NCI-H2081 (cell line): ENCODE measurements at places on chromosomes 6 and 20.

DNA sequence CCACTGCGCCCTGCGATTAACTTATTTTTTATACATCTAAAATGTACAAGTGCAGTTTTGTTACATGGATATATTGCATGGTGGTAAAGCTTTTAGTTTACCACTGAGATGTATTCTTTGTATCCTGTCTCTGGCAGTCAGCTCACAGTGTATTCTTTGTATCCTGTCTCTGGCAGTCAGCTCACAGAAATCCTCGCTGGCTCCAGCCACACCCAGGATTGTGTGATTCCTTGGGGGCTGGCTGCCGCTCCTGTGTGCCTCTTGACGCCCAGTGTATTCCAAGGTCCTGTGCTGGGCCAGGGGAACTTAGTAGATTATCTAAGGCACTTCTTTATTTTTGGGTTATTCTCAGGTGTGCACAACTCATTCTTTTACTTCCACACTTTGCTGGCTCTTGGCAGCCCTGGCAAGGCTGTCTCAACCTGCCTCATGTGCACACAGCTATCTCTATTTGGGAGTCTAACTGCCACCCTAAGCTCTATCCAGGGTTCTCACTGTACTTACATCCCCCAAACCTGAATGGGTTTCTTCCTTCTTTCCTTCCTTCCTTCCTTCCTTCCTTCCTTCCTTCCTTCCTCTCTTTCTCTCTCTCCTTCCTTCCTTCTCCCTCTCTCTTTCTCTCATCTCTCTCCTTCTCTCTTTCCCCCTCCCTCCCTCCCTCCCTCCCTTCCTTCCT is 12.4 kb upstream of the RNF24 start:
- no peak for DNase-seq

DNA sequence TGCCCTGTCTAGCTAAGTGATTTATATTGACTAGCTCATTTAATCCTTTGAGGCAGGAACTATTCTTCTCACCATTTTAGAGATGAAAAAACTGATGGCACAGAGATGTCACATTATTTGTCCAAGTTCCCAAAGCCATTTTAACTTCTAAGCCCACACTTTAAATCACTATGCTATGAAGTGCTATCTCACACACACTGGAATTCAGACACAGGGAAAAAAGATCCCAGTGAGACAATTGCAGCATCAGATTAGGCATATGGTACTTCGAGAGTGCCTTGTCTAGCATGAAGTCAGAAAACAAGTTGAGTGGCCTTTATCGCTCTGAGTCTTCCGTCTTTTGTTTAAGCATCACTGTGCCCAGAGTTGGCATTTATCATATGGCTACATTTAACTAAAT is 54.1 kb upstream of the PDE7B start:
- no peak for DNase-seq

DNA sequence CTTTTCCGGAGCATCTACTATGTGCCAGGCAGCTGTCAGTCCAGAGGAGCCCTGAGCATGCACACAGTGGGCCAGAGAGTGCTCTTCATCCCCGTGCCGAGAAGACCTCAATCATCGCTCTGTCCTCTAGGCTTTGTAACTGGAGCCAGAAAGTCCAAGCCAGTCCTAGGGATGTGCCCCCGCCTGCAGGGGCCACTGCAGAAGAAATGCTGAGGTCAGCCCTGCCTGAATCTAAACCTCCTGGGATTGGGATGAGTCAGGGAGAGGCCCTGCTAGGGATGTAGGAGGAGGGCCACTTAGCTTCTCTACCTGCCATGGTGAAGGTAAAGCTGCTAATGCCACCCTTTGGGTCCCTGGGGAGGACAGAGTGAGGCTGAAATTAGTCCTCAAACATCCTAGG is 146.8 kb downstream of the CDC5L start:
- DNase-seq, result no peak

DNA sequence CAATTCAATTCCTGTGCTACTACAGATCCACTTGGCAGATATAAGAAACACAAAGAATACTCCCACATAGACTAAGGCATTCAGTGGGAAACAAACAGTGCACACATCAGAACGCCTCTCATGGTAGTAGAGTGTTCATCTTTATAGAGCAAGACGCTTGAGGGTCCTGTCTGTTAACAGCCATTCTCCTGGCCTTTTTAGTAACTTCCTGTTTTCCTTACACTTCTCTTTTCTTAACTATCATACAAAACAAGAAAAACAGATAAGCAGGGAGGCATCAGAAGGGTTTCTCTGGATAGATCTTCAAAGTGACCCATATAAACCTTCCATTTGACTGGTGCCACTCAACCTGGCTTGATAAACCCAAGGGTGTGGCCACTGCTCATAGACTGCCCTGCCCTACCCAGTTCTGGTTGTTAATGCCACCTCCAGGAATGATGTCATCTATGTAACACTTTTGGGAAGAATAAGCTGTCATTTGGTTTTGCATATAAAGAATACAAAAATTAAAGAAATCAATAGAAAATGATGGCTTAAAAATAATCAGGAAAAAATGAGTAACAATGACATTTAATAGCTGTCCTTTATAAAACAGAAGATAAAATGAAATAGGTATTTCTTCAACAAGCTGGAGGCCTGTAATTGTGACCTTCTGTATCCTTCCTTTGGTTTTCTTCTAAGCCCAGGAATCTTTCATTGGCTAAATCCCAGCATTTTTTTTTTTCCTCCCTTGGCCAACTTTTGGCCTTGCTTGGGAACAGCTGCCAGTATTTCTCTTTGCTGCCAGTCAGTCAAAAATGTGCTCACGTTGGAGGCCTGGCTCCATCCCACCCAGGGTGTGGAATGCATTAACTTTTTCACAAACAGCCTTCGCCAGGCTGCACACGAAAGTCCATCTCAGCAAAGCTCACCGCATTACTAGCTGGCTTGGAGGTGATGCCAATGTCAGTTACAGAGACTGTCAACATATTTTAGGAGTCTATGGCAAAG is 103.5 kb downstream of the GJA10 start:
- DNase-seq, result no peak

GRCh38 chr6:13881621-13882165 is 43.1 kb upstream of the RNF182 start:
- DNase-seq, result no peak

- DNase-seq, result no peak
These were observed 331.8 kb downstream of the HACE1 start for GRCh38 chr6:104527761-104528415.

- DNase-seq, result no peak
These were observed 113.0 kb upstream of the LAMP5 start for GRCh38 chr20:9401371-9401770.

DNA sequence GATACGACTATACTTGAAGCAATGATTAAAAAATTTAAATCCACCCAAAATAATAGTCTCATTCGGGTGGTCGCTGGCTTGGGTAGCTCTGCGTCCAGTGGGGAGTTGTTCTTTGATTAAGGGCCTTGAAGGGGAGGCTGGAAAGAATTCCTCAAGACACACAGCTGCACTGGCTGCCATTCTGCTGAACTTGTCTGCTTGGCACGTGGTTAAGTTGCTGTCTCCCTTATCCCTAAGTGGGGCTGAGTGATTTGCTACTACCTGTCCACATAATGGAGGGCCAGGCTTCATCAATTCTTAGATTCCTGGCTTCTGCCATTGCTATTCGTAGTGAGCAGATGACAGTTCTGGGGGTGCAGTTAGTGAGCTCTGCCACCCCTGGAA is 98.5 kb downstream of the GMPR start:
- no peak for DNase-seq

GRCh38 chr20:62897666-62898065 is 28.6 kb downstream of the DIDO1 start:
- DNase-seq, result no peak

GRCh38 chr6:88072462-88072861 is 24.8 kb downstream of the SPACA1 start:
- no peak for DNase-seq

DNA sequence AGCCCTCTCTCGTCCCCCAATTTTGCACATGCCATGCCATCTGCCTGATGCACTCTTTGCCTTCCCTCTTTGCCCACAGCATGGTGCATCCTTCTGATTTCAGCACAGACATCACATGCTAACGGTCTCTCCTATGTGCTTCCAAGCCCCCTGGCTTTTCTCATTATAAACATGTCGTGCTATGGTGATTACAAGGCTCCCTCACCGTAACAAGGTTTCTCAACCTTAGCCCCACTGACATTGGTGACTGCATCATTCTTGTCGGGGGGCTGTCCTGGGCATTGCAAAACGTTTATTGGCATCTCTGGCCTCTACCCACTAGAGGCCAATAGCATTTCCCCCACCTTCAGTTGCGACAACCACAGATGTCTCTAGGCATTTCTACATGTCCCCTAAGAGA is 187.2 kb downstream of the TFAP2C start:
- no peak for DNase-seq

GRCh38 chr6:129593233-129593564 is 116.8 kb downstream of the ARHGAP18 start:
- no peak for DNase-seq

DNA sequence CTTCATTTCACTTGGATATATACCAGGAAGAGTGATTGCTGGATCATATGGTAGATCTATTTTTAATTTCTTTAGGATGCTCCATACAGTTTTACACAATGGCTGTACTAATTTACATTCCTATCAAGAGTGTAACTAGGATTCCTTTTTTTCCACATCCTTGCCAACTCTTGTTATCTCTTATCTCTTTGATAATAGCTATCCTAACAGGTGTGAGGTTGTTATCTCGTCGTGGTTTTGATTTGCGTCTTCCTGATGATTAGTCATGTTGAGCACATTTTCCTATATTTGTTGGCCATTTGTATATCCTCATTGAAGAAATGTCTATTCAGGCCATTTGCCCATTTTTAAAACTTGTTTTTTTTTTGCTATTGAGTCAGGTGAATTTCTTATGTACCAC is 552.4 kb downstream of the RFPL4B start:
- no peak for DNase-seq

GRCh38 chr6:154605178-154605881 is 94.8 kb upstream of the CNKSR3 start:
- DNase-seq, result no peak

DNA sequence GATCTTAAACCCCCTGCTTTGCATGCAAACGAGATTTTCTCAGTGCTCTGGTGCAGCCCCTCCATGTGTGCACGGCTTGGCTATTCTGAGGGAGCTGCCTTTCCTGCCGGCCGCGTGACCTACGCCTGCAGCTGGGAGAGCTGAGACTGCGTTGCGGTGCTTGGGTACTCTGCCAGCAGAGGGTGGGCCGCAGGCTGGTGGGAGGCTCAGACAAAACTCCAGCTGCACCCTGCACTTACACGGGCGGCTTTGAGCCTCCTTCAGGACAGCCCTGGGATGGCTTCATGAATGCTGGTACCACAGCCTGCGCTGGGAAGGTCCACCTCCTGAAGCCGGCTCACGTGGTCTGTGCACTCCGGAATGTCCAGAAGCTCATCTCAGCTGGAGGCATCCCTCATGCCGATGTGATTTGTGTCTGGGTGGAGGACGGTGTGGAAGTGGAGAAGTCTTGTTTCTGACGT is 223.7 kb downstream of the DLL1 start:
- DNase-seq, result no peak

DNA sequence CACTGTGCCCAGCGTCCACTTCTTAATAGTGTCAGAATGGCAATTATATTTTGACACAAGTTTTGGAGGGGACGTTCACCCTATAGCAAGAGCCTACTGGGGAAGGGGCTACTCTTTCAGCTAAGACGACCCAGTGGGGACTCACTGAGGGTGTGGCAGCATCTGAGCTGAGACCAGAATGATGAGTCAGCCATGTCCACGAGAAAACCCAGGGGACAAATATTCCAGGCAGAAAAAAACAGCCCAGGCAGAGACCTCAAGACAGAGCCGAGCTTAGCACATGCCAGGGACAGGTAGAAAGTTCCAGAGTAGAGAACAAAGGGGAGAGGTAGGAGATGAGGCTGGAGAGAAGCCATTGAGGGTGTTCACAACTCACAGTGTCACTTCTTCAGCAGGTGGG is 11.2 kb downstream of the CNBD2 start:
- no peak for DNase-seq

DNA sequence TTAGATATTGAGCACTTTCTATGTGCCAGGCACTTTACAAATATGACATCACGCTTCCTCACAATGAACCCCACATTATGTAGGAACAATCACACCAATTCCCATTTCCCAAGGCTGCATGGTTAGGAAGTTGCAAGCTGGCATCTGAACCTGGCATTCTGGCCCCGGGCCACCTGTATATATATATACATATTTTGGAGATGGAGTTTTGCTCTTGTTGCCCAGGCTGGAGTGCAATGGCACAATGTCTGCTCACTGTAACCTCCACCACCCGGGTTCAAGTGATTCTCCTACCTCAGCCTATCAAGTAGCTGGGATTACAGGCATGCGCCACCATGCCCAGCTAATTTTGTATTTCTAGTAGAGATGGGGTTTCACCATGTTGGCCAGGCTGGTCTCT is 30.4 kb downstream of the SRC start:
- no peak for DNase-seq

DNA sequence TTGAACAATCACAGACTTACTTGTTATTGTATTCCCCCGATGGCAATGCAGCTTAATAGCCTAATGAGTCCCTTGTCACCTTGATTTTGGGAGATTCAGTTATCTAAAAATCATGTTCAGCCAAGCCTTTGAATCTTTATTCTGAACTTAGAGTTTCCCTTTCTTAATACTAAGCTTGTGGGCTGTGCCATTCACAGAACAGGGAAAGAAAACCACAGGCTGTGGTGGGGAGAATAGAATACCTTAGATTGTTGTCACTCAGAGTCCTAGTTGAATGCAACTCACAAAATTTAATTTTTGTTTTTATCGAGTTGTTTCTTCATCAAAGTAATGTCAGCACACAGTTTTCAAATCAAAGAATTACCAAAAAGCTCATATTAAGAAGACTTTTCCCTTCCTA is 37.4 kb downstream of the RFPL4B start:
- no peak for DNase-seq

DNA sequence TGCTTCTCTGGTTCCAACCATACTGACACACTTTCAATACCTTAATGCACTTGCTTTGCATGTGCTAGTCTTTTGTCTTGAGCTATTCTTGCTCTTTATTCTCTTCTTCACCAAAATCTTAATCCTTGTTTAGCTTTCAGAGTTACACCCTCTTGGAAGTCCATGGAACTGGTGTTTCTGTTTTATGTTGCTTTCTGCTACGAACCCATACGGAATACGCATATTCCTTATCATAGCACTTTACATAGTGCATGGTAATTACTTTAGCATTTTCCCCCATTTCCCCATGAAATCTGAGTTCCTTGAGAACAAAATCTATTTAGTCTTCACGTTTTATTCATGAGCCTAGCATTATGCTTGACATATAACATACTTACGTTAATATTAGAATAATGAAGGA is 270.9 kb downstream of the NKAIN2 start:
- DNase-seq, result no peak

DNA sequence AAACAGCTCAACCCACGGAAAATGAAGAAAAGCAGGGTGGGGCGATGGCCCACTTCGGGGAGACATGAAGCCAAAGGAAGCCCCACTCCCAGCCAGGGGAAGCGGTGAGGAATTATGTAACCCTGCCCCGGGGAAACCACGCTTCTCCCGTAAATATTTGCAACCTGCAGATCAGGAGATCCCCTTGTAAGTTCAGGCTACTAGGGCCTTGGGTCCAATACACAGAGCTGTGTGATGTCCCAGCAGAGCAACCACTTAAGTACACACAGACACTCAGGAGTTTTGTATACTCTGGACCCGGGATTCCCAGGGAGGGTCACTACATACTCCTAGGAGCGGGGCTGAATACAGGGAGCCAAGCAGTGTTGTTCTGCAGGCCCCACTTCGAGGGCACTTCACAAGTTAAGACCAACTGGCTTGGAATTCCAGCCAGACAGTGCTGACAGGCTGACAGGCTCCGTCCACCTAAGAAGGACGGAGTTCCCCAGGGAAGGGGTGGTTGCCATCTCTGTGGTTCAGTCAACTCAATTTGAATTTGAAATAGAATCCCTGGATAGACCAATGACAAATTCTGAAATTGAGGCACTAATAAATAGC is 301.4 kb upstream of the THEMIS start:
- DNase-seq, result no peak
